ENCODE measurements at places on chromosomes 6 and 20.

GRCh38 chr20:33120934-33121333, 41.5 kb downstream of the BPIFB4 start:
- no peak for DNase-seq

DNA sequence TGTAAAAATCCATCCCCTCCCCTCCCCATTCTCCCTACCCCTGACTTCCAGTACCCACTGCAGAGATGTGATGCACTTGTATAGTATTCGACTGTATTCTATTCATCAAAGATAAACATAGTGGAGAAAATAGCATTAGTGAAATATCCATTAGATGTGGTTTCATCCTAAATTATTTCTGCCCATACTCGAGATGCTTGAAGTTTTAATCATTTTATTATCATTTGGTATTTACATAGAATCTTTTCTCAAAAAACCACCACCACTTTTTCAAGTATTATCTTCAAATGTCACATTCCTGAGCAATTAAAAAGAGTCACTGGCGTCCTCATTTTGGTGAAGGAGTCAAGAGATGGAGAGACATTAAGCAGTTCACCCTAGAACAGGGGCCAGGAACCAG, 181.9 kb downstream of the HAO1 start:
- no peak for DNase-seq

GRCh38 chr6:82570083-82570482, 206.5 kb downstream of the TPBG start:
- DNase-seq: no peak

DNA sequence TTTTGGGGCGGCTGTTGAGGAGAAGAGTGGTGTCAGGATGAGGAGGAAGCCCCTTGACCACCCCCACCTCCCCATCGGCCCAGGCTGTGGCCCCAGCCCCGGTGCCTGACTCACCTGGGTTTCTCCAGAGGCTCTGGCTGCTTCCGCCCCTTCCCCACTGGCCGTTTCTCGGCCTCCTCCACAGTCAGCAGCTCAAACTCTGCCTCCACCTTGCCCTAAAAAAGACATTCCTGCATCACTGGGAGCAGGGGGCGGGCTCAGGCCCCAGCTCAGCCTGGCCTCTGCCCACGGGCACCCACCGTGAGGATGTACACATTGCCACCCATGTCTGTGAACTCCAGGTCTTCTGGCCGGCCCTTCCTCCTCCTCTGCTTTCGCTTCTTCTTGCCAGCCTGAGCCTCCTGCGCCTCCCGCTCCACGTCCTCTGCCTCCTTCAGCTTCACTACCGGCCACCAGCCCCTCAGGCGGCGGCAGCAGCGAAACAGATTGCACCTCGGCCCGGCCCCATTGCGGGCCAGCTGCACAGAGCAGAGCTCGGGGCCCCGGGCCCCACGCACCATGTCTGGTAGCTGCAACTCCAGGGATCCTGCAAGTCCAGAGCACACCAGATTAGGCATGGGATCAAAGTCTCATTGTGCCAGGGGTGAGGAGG, 17.3 kb downstream of the ERGIC3 start:
- DNase-seq: no peak

GRCh38 chr6:52415917-52416628, 4.1 kb upstream of the EFHC1 start:
- no peak for DNase-seq

GRCh38 chr6:169379495-169380070, 125.9 kb upstream of the THBS2 start:
- no peak for DNase-seq

GRCh38 chr6:65799389-65799788, 92.4 kb upstream of the EYS start:
- no peak for DNase-seq

GRCh38 chr6:7145885-7146828, 38.4 kb downstream of the RREB1 start:
- DNase-seq: no peak

GRCh38 chr6:122008101-122008999, 391.1 kb upstream of the HSF2 start:
- DNase-seq: no peak

DNA sequence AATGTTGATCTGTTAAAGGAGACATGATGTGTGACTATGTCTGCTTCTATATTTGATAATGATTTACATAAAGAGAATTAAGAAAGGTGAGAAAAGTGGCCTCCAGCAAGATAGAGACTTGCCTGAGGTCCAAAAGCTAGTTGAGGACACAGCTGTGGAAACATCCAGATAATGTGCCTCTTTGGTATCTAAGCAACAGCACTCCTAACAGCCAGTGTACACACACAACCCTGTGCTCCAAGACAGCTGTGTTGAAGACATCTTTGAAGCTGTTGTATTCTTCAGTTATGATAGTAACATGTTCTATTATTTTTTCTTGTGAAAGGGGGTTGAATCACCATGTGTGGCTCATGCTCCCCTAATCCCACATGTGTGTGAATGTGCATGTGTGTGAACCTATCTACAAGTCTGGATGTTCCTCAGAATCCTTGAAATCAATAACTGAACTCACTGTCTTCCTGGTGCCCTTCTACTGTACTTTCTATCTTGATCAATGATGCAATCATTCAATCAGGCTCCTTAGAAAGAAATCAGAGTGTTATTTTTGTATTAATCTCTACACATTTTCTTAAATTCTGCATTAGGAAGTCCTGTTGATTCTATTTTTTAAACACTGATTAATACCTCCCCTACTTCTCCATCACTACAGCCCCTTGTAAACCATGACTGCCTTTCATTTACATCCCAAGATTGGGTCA, 116.7 kb upstream of the SSTR4 start:
- no peak for DNase-seq

- no peak for DNase-seq
These were observed 185.8 kb upstream of the CCN2 start for GRCh38 chr6:132136981-132137380.

- DNase-seq: no peak
These were observed 13.0 kb downstream of the TBC1D32 start for GRCh38 chr6:121321282-121321681.

GRCh38 chr6:134560019-134560418, 242.1 kb upstream of the SGK1 start:
- no peak for DNase-seq

- no peak for DNase-seq
These were observed 179.5 kb upstream of the SYNDIG1 start for GRCh38 chr20:24289737-24290481.

GRCh38 chr20:19838468-19838867, 80.4 kb downstream of the RIN2 start:
- no peak for DNase-seq

DNA sequence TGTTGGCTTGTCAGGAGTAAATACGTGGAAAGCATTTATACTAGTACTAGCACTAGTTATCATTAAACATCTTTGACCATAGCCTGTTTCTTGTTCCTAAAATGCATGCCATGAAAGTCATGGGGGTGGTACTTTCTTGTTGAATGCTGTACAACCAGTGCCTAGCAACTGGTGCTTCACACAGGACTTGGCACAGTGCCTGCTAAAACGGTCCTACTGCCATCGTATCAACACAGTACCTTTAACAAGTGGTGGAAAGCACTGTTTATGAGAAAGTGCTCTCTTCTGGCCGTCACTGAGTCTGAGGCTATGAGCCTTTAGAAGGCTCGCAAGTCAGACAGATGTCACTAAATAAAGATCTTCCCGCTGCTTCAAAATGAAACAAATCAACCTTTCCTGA, 21.6 kb downstream of the ZNFX1 start:
- no peak for DNase-seq

GRCh38 chr6:150719831-150720230, 120.1 kb downstream of the PLEKHG1 start:
- DNase-seq: no peak

GRCh38 chr6:7554533-7555275, 13.2 kb downstream of the DSP start:
- no peak for DNase-seq

DNA sequence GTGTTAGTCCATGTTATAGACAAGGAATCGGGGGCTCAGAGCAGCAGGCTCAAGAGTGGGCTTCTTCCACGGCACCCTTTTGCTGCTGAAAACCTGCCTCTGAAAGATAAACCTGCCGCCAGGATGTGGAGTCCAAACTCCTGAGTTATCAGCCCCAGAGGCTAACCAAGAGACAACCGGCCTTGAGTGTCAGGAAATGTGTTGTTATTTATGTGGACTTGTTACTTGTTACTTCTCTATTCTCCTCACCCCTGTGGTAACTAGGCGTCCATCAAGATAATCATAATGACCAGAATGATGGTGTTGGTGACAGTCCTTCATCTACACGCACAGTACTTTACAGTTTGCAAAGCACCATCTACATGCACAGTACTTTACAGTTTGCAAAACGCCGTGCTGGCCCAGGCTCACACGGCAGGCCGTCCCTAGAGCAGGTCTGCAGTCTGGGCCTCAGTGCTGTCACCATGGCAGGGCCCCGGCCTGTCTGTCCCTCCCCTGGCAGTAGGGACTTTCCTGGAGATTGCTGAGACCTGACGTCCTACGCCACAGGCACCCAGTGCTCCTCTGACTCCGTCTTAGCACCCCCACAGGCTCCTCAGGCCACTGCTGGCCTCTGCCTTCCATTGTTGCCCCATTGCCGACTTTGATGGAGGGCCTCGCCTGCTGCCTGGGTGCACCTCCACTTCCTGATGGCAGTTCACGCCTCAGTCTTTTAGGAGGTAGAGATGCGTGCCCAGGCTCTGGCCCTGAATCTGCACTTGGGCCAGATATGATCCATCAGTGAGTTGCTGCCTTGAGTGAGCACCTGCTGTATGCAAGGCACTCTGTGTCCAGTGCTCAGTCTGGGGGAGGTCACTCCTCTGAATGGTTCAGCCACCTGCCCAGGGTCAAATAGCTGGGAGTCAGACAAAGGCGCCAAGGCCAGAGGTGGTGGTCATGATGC, 9.1 kb upstream of the BPIFB4 start:
- DNase-seq: no peak

DNA sequence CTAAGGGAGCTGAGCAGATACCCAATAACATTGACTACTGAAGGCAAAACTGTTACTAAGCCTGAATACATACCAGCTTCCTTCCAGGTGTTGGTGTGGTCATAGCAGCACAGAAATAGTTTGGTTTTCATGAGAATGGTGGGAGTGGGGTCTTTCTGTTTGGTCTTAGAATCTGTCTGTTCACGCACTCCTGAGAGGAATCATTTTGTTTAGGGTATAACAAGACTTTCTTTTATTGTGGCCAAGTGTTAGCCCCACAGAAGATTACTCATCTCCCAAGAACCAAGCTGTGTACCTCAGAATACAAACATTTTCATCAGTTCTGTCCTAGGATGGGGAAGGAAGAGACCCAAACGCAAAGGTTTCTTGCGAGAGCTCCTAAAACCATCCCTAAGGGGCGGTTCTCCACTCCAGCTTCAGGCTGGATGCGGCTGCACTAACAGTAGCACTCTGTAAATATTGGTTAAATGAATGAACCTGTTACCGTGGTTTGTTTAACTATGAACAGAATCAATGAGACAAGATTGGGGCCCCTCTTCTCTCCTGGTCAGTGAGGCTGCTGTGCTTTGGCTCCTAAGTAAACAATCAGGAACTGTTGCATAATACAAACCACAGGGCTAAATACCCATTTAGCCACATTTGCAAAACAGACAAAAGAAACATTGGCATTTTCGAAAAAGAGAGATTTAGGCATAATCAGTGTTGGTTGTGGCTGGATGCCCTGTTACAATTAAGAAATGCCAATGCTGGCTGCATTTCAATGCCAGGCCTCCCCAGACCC, 44.9 kb downstream of the SNAP25 start:
- no peak for DNase-seq

DNA sequence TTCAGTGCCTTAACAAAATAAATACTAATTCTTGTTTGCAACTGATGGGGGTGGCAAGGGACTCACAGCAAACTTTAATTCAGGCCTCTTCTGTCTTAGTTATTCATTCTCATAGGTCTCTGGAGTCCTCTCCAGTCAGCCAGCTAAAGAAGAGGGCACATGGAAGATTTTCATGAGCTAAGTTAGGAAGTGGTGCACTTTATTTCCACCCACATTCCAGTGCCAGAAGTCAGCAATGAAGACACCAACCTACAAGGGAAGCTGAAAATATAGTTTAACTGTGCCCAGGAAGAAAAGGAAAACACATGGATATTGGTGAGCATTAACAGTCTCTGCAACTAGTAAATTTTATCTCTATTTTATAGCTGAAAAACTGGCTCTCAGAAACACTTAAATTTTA, 16.7 kb upstream of the IRAK1BP1 start:
- DNase-seq: no peak

DNA sequence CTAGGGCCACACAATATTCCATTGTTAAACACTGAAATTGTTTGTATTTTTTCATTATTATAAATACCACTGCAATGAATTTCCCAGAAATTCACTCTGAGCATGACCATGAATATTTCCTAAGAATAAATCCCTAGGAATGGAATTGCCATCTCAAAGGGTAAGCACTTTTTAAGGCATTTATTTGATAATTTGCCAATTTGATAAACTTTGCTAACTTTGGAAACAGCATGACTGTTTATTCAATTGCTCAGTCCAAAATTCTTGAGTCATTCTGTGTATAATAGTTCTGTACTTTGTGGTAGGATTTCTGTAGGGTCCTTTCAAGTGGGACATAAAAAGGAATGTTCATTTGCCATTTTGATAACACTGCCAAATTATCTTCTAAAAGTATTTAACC, 44.2 kb upstream of the TOX2 start:
- DNase-seq: no peak

DNA sequence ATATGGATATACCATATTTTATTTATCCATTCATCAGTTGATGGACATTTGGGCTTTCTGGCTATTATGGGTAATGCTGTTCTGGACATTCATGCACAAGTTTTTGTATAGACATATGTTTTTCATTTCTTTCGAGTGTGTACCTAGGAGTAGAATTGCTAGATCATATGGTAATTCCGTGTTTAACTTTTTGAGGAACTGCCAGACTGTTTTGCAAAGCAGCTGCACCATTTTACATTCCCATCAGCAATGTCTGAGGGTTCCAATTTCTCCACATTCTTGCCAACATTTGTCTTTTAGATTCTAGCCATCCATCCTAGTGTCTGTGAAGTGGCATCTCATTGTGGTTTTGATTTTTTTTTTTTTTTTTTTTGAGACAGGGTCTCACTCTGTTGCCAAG, 20.8 kb downstream of the SRC start:
- no peak for DNase-seq

DNA sequence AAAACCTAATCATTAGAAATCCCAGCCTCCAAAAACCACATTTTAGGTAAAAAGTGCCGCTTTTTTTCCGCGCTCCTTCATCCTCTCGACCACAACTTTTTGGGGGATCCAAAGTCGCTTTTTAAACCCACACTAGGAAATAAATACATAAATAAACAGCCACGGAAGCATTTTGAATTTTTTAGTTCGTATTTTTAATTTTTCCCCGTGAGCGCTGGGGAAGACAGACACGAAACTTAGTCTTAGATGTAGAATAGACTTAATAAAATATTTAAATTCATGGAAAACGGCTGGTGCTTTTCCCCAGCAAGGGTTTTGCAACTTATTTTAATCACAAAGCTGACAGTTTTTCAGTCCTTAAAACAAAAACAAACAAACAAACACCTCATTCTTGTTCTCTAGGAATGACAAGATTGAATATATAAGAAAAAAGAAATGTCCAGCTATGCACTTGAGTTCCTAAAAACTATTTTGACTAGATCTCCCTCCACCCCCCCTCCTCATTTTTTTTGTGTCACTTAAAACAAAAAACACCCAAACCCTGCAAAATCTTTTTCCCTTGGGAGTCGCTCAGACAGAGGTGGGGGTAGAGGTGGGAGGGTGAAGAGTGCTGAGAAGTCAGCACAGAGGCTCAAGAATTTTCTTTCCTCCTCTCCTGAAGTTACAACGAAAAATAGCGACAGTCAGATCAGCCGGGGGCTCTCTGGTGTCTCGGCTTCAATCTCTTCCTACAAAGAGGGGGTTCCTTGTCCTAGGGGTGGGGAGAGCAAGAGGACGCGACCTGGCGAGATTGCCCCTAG, 43.4 kb upstream of the SUPT3H start:
- DNase-seq: no peak
